ENCODE measurements at places on chromosomes 5 and 9.

- no peak for DNase-seq
These were observed 3.9 kb upstream of the NFIB start for GRCh38 chr9:14317667-14318320.

DNA sequence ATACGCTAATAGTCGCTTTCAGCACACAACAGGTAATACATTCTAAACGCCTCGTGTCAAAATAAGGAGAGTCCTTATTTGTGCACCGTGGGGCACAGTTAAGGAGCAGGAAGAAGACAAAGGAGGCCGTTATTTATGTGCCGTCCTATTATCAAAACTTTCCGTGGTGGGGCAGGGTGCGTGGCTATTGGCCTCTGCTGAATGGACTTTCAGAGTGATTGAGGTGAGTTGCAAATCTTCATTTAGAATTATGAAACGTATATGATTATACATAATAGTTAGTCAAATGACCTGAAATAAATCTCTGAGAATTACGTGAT lies 833 bp downstream of the C5orf24 start:
- DNase-seq, result no peak

DNA sequence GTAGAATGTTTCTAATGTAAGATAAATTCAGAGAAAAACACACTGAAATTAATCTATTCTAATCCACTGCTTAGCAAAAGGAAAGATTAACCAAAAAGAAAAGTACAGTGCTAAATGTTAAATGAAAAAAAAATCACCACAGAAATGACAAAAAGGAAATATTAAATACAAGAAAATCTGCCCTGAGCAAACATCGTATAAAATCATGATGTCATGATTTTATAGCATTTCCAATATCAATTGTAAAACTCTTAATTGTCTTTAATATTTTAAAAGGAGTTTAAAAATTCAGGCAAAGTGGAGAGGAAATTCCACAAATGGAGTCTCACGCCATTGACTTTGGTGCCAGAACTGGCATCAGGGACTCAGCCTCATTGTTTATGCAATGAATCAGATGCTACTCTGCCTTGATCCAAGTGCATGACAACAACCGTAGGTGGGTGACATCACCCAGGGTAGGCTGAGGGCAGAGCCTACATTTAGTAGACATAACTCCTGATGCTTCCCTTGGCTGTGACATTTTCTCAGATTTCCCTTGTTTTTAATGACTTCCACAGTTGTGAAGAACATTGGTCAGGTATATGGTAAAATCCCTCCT lies 696.8 kb downstream of the SEMA5A start:
- DNase-seq, result no peak

DNA sequence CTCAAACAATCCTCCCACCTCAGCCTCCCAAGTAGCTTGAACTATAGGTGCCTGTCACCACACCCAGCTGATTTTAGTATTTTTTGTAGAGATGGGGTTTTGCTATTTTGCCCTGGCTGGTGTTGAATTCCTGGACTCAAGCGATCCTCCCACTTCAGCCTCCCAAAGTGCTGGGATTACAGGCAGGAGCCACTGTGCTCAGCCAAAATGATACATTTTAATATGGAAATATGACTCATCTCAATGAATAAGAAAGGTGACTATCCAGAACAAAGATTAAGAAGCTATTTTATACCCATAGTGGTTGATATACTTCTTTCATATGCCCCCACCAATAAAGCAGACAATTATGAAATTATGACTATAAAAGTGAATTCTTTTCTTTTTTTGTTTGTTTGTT lies 166.2 kb downstream of the NFIB start:
- no peak for DNase-seq

GRCh38 chr9:87370049-87370685 lies 127.5 kb upstream of the DAPK1 start:
- no peak for DNase-seq

DNA sequence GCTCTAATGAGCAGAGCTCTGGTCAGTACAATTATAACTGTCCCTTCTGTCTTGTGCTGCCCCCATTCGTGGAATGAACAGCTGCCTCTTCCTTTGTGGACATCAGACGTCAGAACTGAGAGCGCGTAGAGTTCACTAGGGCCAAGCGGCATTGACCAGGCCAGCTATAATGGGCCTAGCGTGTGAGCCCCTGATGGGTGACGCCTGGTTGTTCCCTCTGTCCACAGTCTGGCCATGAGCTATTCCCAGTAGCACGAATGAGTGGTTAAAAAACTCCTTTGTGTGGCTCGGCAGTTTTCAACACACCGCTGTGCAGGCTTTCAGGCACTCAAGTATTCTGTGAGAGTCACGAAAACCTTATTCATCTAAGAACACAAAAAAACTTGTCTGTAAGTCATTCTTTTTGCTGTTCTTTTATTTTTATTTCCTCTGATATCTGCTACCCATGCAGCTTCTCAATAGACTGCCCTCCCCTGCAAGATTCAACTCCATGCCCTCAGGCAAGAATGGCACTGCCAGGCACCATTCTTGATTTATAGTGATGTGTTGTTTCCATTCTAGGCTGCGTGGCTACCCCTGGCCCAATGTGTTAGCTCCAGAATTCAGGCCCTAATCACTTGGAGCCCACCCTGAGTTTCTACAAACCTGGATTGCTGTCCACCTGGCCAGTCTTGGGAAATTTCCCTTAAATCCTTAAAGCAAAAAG lies 52.5 kb downstream of the ANKDD1B start:
- DNase-seq, result no peak

- DNase-seq, result no peak
These were observed 175.6 kb downstream of the IRX2 start for GRCh38 chr5:2575871-2576270.

DNA sequence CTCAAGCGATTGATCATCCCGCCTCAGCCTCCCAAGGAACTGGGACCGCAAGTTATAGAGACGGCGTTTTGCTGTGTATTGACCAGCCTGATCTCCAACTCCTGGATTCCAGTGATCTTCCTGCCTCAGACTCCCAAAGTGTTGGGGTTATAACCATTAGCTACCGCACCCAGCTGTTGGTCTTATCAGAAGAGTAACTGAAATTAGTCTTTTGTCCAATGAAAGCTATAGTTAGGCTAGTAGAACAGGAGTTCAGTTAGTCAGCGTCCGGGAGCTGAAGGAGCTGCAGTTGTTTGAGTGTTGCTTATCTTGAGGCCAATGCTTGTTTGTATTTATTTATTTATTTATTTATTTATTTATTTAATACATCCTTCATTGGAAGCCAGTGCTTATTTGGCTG lies 3.2 kb upstream of the MIGA2 start:
- DNase-seq, result no peak
